ENCODE measurements at places on chromosomes 1 and 21.

- DNase-seq, result no peak
Measured at GRCh38 chr1:205438213-205439158, 16.6 kb upstream of the LEMD1 start.

GRCh38 chr1:155499263-155499662 is 63.3 kb downstream of the ASH1L start:
- no peak for DNase-seq

DNA sequence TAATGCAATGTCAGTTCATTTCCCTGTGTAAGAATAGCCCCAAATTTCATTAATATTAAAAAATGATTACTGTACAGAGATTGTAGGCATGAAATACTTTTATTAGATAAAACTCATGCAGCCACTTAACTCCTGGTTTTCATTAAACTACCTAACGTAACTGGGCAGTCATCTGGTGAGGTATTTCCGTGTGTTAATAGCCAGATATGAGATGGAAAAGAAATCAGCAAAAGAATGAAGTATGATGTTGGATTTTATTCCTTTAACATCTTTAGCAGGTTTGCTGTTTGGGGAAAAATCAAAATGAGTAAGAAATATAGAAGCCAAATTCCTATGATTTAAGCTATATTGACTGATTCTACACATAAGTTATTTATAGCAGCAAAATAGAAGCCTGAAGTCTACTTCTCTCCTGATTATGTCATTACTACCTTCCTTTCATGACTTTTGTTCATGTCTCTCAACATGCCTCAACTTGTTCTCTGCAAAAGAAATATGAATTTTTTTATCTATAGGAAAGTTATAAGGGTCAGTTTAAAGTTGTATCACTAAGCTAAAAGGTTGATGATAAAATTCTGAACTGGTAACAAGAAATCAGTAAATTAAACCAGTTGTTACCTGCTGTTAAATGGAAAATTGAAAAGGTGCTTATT is 42.6 kb downstream of the CCDC18 start:
- no peak for DNase-seq

GRCh38 chr1:30787266-30787665 is 29.7 kb upstream of the LAPTM5 start:
- DNase-seq, result no peak

- no peak for DNase-seq
Measured at GRCh38 chr1:98523256-98523655, 138.3 kb upstream of the SNX7 start.

GRCh38 chr21:15820852-15821379 is 91.1 kb downstream of the USP25 start:
- DNase-seq, result no peak

DNA sequence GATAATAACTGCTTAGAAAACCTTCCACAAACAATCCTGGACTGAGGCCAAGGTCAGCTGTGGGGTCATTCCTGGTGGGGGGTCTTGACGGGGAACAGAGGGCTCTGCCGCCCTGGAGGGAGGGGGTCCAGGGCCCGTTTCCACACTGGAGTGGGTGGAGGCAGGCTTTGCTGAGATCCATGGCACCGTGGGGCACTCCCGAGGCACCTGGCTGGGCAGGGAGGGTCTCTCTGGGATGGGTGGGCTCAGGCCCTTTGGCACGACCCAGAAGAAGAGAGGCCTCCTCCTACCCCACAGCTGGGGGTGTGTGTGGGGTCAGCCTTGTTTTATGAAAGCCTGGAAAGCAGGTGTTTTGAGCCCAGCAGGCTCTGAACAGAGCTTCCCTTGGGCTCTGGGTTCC is 5.1 kb downstream of the MMEL1 start:
- DNase-seq, result no peak

DNA sequence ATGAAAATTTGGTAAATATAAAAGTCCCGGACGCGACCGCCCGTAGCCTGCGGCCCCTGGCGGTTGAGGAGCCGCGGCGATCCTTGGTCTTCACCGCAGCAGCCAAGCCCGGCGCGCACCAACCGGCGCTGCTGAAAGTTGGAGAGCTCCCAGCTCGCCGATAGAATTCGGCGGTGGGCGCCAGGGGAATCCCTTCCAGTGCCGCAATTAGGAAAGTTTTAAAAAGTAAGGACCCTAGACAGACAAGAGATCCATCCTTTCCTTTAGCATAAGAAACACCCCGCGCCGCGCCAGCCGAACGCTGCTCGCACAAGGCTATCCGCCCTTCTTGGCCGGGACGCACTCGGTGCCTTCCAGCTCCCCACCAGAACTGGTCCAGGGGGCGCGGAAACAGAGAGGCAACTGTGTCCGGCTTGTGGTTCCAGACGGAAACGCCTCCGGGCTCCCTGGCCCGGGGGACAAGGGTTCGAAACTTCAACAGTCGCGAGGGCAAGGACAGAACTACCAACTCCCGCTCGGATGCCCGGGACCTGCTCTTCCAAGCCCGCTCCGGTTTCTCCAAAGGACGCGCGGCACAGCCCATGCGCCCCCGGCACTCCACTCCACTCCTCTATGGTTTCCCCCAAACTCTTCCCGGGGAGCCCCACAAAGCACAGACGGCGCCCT is 1.7 kb downstream of the FAM78B start:
- DNase-seq, result no peak

GRCh38 chr1:61457526-61458040 is 267.4 kb downstream of the TM2D1 start:
- no peak for DNase-seq

DNA sequence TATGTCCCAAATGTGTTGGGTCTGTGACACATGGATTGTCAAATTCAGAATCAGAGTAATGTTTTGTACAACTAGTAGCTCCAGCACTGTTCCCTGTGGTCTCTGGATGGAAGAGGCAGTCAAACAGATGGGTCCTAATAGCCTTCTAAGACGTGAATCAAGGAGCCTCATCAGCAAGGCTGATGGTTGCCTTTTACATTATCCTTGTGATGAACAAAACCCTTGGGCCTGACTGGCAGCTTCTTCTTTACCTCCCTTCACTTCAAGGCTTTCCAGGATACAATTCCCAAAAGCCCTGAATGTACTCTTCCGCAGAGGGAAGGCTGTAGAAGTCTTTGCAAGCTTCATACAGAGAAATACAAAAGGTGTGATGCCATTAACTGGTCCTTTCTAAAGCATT is 633.3 kb downstream of the USP25 start:
- DNase-seq, result no peak

- no peak for DNase-seq
Measured at GRCh38 chr1:158118713-158119402, 61.8 kb upstream of the CD1D start.

- no peak for DNase-seq
Measured at GRCh38 chr1:8816831-8817411, 519 bp downstream of the RERE start.

DNA sequence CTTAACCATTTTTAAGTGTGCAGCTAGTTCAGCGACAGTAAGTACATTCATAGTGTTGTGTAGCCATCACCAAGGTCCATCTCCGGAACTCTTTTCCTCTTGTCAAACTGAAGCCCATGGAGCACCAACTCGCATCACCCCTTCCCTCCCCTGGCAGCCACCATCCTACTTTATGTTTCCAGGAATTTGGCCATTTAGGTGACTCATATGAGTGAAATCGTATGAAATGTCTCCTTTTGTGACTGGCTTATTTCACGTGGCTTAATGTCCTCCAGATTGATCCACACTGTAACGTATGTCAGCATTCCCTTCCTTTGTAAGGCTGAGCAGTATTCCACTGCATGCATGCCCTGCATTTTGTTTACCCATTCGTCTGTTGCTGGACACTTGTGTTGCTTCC is 2.5 kb downstream of the COL6A2 start:
- no peak for DNase-seq

- DNase-seq, result no peak
Measured at GRCh38 chr1:245118066-245118465, 36.7 kb upstream of the KIF26B start.

- DNase-seq, result no peak
Measured at GRCh38 chr1:25805863-25806225, 5.9 kb downstream of the SELENON start.

GRCh38 chr1:195872376-195872775 is 735.9 kb downstream of the KCNT2 start:
- no peak for DNase-seq

- no peak for DNase-seq
Measured at GRCh38 chr1:181095763-181096184, 7.3 kb downstream of the IER5 start.

- no peak for DNase-seq
Measured at GRCh38 chr21:46124926-46125845, 27.3 kb downstream of the COL6A2 start.

- no peak for DNase-seq
Measured at GRCh38 chr1:40539338-40539737, 7.9 kb downstream of the ZNF684 start.

DNA sequence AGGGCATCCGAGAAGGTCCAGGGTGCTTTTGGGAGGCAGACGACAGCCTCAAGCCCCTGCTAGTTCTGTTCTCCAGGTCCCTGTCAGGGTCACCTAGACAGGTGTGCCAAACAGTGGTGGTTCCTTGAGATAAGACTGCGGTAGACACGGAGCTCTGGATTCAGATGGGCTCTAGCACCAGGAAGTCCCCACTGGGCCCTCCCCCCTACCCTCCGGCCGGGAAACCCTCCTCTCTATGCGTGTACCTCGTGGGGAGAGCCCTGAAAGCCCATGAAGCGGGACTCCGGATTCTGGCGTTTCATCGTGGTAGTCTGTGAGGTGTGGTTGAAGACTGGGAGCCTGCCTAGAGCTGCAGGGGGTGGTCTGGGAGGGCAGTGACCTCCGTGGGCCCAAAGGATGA is 2.1 kb upstream of the KCNA2 start:
- DNase-seq, result no peak

GRCh38 chr1:169106095-169106920 is at the start of gene ATP1B1:
Gene ATP1B1, plus strand, starts transcription at chr1:169106690. Its CDS starts 140 bp downstream, at chr1:169106830.
- DNase-seq, result peak; percentile 84

GRCh38 chr1:244171241-244171985 is 120.3 kb downstream of the ZBTB18 start:
- DNase-seq, result no peak

DNA sequence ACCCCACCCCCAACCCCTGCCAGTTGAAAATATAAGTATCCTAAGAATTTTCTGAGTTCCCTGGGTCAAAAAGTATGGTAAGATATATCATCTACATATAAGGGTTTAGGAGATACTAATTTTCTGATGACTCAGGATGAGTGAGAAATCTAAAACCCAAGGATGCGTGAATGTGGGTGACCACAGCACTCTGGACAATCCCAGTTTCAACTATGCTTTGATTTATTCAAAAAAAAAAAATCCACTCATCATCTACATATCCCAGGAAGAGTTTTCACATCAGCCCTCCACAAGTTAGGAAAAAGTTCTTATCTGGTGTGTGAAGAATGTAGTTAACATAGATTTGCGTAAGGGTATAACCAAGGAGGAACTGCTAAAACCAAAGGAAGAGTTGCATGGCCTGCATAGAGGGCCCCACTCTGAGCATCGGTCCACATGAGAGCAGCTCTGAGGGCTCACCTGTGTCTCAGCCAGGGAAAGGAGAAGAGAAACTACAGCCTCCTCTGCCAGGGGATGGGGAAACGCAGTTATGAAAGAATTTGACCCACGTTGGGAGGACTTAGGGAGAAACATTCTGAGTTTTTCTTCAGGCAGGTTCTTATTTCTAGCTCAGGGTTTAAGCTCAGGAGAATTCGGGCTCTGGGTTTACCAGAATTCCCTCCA is 18.8 kb downstream of the LAMB3 start:
- no peak for DNase-seq

GRCh38 chr1:178581351-178582303 is 68.7 kb downstream of the TEX35 start:
- no peak for DNase-seq

- no peak for DNase-seq
Measured at GRCh38 chr1:172935062-172935592, 115.6 kb downstream of the TNFSF18 start.

DNA sequence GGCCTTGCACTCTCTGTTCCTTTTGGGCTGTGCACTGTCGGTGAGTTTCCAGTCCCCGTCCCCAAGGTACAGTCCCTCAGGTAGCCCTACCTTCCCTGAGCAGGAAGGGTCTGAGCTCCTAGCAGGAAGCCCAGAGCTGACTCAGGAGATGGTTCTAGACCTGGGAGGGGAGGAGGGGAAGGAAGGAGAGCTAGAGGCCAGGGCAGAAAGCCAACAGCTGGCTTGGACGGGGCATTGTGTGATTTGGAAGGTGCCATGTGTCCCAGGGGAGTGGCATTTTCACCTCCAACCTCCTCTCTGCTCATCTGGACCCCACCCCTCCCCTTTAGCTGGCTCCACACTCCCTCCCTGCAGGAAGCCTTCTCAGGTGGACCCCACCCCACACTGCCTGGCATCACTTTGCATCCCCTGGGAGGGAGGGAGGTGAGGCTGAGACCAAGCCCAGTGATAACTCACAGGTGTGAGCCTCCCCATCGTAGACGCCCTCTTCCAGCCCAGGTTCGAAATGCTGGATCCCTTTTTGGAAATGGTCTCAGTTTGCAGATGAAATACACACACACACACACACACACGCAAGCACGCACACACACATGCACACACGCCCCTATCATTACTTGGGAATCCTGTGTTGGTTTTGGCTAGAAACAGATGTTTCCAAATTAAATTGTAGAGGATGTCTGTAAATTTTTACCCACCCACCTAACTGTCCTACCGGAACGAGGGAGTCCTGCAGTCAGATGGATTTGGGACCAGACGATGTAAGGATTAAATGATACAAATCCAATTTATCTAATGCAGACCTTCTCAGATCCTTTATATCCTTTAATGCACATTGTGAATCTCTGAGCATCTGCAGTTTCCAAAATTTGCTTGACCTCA is 19.7 kb upstream of the IFNLR1 start:
- DNase-seq, result no peak

DNA sequence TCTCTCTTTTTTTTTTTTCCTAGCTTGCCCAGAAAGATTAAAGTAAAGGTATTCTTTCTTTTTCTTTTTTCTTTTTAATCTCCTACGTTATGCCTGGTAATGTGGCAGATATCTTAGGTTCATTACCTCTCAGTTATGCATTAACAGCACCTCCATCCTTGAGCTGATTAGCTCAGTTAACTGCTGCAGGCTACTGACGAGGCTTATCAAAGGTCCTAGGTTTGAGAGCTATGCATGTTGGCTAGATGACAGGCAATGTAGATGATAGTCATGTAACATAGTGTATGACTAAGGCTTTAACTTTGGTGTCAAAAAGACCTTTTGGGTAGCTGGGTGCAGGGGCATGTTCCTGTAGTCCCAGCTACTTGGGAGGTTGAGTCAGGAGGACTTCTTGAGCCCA is 53.7 kb upstream of the CACYBP start:
- no peak for DNase-seq

DNA sequence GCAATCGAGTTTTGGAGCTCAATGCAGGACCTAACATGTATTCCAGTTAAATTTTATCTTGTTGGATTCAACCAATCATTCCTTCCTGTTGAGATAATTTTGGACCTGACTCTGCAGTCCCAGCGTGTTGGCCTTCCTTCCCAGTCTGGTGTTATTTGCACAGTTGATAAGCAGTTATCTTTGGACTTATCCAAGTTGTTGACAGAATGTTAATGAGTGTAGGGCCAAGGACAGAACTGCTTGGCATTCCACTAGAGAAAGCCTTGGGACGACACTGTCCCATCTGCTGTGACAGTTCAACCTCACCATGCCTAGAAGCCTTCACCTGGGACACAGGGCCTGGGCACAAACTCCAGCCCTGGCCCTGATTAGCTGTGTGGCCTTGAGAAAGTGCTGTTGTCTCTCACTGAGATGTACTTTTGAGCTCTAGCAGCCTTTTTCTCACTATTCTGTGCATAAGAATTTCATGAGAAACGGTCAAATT is 104.1 kb upstream of the SLC25A33 start:
- DNase-seq, result no peak

- no peak for DNase-seq
Measured at GRCh38 chr1:56434025-56434424, 145.3 kb downstream of the PLPP3 start.
